ENCODE measurements at places on chromosomes 7 and 10.

DNA sequence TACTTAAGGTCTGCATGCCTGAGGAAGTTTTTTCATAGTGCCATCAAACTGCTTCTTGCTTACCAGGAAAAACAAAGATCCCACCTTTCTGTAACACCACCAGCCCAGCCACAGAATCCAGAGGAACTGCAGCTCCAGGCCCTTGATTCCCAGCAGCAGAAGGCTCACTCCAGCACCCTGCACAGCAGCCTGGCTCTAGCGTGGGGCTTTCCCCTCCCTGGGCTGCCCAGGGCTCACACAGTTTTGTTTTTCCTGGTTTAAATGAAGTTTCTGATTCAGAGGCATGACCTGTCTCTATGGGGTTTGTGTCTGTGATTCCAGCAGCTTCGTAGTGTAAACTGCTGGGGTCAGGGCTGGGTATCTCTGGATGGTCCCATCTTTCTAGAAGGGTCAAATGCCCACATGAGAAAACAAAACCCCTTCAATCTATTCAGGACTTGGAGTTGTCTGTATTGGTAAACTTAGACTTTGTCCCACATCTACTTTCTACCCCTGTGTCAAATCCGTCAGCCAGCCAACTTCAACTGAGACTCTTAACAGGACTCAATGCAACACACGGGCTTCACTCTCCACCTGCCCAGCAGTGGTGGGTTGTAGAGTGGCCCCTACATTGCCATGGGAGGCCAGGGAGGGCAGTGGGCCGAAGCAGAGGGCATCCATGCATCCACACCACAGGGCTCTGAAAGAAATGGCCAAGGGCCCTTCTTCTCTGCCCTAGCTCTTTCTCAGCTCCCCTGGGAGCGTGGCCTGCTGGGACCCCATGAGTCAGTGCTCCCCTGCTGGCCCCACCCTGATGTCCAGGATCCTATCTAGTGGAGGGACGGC is 73.6 kb downstream of the ATXN7L1 start:
- DNase-seq, result no peak

- DNase-seq, result no peak
Measured at GRCh38 chr10:70775679-70776454, 9.3 kb downstream of the TBATA start.

DNA sequence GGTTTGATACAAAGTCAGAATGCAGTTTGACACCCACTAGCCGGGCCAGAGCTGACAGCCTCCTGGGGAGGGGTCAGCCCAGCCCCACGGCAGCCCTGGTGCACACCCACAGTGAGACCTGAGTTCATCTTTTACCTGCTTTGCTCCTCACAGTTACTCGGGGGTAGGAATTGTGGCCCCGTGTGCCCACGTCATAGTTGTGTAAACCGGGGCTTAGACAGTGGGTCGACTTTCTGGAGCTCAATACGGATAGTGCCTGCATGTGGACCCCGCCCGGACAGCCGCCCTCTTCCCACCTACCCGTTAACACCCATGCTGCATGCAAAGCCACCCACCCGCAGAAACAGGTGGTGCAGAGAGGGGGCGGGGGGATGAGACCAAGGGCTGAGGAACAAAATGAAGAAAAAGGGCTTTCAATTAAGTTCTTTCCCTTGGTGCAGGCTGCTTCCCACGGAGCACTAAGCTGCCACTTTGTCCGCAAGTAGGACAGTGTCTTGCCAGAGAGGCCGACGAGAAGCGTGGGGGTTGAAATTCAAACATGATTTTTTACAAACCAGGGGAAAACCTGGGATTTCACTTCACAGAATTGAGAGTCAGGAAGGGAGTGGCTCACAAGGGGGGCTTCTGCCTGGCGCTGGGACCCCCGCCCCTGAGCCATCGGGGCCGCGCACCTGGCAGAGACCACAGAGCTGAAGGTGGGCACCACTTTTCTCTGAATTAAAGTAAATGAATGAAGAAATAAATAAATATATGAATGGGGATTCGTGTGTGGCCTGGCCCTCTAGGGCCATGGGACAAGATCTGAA is 24.6 kb upstream of the FOXL3 start:
- no peak for DNase-seq

GRCh38 chr7:70614237-70615045 is 517.5 kb upstream of the GALNT17 start:
- peak; percentile 92 for DNase-seq

DNA sequence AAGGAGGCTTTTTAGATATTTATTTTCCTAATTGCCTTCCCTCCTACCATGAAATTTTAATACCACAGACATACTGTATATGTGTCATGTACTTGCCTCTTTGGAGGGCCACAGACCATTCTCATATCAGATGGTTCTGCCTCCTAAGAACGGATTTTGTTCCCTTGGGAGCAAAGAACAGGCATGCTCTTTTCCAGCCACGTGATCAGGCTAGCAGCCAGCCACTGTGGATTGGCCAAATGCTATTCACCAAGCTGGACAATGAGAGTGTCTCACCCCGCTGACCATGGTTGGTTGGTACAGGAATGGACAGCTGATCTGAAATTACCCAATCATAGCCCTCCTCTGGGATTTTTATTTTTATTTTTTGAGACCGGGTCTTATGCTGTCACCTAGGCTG is 21.5 kb upstream of the CRHR2 start:
- no peak for DNase-seq

DNA sequence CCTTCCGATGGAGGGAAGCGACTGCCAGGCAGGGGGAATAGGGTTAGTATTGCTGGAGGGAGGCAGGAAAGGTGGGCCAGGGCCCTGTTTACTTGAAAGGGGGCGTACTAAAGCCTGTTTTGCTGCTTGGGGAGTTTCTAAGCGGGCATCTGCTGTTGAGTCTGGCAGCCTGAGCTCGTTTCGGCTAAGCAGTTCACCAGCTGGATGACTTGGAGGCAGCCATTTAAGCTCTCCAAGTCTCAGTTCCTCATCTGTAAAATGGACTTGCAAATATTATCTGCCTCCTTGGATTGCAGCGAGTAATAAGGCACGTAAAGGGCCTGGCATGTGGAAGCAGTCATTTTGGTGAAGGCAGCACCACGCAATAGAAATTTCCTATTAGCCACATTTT is 44.0 kb downstream of the LDB3 start:
- no peak for DNase-seq

- no peak for DNase-seq
Measured at GRCh38 chr10:47179291-47179647, 120.7 kb upstream of the GDF10 start.

DNA sequence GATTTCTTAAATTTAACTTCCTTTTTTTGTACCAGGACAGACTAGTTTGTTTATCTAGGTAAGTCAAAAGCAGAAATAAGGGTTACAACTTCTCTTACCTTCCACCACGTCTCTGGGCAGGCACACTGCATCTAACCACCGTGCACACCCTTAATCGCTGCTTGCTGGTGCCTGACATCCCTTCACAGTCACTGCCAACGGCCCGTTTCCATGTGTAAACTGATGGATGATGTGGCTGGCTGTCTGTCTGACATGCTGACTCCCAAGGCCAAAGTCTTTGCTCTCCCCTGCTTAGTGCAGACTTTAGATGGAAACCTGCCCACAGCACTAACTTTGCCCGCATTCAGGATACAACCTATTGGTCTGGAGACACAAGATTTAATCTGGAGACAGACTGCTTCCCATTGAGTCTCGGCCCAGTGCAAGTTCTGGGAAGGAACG is 1.1 kb downstream of the TMEM273 start:
- DNase-seq, result no peak

GRCh38 chr10:76188216-76188615 is 756.8 kb downstream of the LRMDA start:
- no peak for DNase-seq

- peak; percentile 26 for DNase-seq
Measured at GRCh38 chr7:141231018-141231792, 157.3 kb downstream of the TMEM178B start.

- no peak for DNase-seq
Measured at GRCh38 chr10:23362879-23363792, 18.5 kb upstream of the C10orf67 start.

GRCh38 chr10:128929131-128929530 is 537.9 kb upstream of the MGMT start:
- no peak for DNase-seq

DNA sequence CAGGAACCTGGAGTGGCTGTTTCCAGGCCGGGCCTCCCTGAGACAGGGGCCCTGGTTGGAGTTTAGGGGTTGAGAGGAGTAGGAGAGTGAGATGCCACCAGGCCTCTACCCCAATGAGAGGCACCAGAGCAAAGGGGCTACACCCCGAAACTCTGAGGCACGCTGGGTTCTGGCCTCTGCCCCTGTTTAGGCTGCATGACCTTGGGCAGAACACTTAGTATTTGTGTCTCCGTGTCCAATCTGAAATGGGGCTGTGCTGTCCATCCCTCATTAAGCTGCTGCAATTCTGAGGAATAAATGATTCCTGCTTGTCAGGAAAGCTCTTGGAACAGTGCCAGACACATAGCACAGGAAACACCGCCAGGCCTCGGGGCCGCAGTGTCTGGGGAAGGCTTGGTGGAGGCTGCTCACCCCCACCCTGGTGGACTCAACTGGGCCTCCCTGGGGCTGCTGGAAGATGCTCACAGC is 40.5 kb upstream of the SAMD8 start:
- DNase-seq, result no peak

GRCh38 chr10:73916761-73917470 is 6.0 kb downstream of the PLAU start:
- no peak for DNase-seq

- no peak for DNase-seq
Measured at GRCh38 chr7:5701085-5701914, 80.2 kb downstream of the RNF216 start.

GRCh38 chr7:70630818-70631457 is 501.0 kb upstream of the GALNT17 start:
- peak; percentile 91 for DNase-seq

GRCh38 chr7:141884539-141885225 is 31.5 kb upstream of the OR9A4 start:
- DNase-seq, result peak; percentile 2

- no peak for DNase-seq
Measured at GRCh38 chr10:47361293-47361692, 13.1 kb downstream of the RBP3 start.

DNA sequence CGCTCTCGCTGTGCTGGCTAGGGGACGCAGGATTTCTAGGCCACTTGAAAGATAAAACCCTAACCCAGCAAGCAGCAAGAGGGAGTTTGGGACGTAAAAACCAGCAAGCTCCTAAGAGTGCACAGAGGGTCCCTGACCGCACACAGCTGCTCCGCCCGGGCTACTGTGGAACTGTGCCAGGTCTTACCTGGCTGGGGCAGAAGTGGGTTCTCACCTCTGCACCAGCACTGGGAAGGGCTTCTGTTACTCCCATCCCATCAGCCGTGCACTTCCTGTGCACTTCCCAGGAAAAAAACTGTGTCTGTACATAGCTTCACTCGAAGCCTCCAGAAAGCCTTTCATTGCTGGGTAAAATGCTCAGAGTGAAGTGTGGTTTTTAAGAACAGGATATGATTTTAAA is 45.9 kb upstream of the PTF1A start:
- no peak for DNase-seq

DNA sequence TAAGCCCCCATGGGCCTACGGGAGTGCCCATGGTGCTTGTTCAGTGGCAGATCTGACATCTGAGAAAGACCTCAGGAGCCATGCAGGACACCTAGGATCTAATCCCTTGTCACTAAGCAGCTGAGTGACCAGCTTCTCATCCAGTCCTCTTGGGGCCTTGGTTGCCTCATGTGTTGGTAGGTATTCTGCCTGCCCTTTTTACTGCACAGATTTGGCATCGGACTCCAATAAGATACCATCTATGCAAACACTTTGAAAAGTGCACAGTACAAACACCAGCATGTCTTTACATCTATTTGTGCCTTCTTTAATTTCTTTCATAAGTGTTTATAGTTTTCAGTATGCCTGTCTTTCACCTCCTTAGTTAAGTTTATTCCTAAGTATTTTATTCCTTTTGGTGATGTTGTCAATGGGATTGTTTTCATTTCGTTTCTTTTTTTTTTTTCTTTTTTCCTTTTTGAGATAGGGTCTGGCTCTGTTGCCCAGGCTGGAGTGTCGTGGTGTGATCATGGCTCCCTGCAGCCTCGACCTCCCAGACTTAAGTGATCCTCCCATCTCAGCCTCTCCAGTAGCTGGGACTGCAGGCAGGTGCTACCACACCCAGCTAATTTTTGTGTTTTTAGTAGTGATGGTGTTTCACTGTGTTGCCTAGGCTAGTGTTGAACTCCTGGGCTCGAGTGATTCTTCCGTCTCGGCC is 10.4 kb downstream of the STOX1 start:
- DNase-seq, result no peak

GRCh38 chr10:106179430-106179829 is 985.1 kb downstream of the SORCS1 start:
- no peak for DNase-seq

DNA sequence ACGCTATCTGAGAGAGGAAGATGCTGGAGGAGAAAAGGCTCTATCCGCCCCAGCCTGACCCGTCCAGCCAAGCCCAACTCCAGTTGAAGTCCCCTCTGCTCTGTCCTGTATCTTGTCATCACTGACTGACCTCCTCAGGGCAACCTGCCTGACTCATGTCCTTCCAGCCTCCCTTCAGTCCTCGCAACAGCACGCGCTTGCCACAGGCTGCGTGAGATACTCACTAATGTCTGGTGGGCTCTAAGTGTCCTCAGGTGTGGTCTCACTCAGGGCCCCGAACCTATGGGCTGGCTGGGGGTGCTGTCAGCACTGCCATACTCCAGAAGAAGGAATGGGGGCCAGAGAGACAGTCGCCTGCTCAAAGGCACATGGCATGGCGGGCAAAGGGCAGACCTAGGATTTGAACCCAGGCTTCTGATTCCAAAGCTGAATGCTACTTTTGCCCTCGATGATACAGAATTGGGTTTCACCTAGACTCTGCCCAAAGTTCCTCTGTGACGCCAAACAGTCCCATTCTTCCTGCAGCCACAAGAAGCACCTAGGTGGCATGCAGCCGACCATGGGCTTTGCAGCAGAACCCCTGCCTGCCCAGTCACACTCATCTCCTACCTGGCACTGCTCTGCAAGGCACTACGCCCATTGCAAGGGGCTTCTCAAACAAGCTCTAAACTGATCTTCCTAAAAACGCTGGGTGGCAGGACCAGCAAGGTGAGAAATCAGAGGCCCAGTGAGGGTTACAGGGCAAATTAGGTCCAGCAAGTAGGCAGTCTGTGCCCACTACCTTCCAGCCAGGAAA is 8.5 kb downstream of the FAM53B start:
- DNase-seq, result no peak

GRCh38 chr7:16234493-16235146 is 186.7 kb downstream of the CRPPA start:
- DNase-seq, result no peak

- no peak for DNase-seq
Measured at GRCh38 chr7:14073988-14074387, 84.5 kb upstream of the ETV1 start.

DNA sequence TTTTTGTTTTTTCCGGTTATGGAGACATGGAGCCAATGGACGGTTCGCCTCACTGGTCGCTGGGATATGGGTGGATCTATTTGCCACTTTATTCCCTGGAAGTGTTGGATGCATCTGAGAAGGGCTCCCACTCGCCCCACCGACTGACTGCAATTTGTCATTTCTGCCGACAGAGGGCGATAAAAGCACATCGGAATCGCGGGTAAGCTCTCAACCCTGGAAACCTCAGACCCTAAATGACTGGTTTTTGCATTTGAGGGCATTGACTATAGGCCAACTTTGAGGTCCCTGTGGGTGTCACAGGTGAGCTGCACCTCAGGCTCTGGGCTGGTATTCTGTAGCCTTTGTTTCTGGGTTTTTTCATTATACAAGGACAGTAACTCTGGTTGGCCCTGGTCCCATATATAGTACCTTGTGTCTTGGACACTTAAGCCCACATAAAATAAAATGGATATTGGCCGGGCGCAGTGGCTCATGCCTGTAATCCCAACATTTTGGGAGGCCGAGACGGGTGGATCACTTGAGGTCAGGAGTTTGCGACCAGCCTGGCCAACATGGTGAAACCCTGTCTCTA is 11.9 kb upstream of the OPALIN start:
- peak; percentile 83 for DNase-seq

- DNase-seq, result no peak
Measured at GRCh38 chr7:31000161-31000693, 36.5 kb downstream of the GHRHR start.
